NCI-H1694 (cell line): ENCODE measurements at places on chromosomes 12 and 14.
A peak's percentile ranks its signal among the peaks of the same experiment; 100 is the strongest.

GRCh38 chr12:96371790-96372699 is 28.2 kb downstream of the CDK17 start:
- DNase-seq = no peak

GRCh38 chr12:81086342-81086741 is 8.5 kb downstream of the ACSS3 start:
- DNase-seq = no peak

- no peak for DNase-seq
These were observed 63.6 kb downstream of the EML5 start for GRCh38 chr14:88729159-88729558.

DNA sequence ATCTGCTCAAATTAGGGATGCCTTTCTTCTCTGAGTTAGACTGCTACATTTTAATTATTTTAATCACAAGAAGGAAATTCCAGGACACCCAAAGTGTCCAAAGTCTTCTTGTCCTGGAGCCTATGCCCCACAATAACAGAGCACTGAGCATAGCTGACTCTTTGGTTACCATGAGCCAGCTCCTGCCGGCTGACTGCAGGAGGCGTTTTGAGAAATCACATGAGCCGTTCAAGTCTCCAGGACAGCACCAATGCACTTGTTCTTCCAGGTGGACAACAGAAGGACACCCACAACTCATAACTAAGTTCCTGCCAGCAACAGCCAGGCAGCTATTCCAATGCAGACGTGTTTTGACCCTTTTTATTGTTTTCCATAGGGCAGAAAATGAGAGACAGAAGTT is 46.0 kb upstream of the SRSF5 start:
- no peak for DNase-seq

GRCh38 chr14:40417777-40418401 is 985.7 kb upstream of the FBXO33 start:
- DNase-seq = peak; percentile 4

GRCh38 chr14:72752034-72752412 is 141.9 kb downstream of the DPF3 start:
- no peak for DNase-seq

- no peak for DNase-seq
These were observed 19.7 kb upstream of the SLC2A14 start for GRCh38 chr12:7892186-7892980.

- no peak for DNase-seq
These were observed 104.9 kb downstream of the PDZRN4 start for GRCh38 chr12:41293011-41293410.

DNA sequence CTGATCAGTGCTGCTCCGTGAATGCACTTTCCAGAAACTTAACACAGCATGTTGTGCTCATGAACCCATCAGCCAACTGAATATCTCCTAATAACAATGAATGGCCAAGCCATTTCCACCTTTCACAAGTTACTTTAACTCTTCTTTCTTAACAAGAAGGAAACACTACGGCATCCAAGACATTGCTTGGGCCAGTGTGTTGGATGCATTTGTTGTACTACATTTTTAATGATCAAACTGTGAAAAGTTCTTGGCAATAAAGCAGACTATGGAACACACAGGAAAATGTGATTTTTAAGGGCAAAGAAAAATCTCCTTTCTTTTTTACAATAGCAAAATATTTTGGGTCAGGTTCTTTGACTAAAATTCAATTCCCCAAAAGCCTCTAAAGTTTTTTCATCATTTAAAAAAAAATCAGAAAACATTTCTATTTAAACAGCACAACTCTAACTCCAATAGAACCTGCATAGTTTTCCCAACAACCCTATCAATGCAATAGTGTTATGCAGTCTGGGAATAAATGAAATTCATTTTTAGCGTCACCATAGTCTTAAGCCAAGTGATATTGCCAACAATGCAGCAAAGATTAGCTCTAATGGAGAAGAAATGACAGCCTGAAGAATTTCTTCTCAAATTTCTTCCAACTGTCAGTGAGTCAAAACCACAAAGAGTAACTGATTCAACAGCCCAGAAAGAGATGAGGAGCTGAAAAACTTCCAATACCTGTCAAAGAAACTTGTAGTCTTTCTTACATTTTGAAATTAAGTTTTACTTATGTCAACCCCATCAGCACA is 50.7 kb upstream of the PTPRR start:
- no peak for DNase-seq

DNA sequence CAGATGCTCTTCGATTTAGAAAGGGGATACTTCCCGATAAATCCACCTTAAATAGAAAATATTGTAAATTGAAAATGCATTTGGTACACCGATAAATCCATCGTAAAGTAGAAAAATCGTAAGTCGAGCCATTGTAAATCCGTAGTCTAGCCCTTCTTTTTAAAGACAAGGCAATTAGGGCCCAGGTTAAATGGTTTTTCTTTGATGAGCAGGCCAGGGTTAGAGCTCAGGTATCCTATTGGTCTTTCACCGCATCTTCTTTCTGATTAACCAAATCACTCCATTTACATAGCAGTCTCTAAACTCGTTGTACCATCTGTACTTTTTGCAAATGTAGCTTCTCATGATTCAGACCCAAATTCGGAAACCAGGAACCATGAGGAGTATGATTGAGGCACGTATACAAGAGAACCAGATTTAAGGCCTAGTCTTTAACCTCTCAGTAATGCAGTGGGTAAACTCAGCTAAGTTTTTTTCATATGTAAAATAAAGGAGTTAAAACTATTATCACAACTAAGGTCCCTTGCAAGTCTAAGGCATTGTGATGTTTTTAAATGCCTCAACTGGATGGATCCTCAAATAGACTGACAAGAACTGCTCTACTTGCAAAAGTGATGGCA is 2.2 kb upstream of the YAF2 start:
- no peak for DNase-seq

- no peak for DNase-seq
These were observed 4.2 kb upstream of the GRIP1 start for GRCh38 chr12:66683073-66683472.

GRCh38 chr12:96766232-96766631 is 140.8 kb upstream of the NEDD1 start:
- no peak for DNase-seq

GRCh38 chr14:61928300-61928699 is 166.1 kb downstream of the SNAPC1 start:
- no peak for DNase-seq
